ENCODE measurements at places on chromosomes 13 and 19.
A peak's percentile ranks its signal among the peaks of the same experiment; 100 is the strongest.

- no peak for DNase-seq
Measured at GRCh38 chr13:76758738-76759137, 127.5 kb downstream of the KCTD12 start.

GRCh38 chr13:41019011-41019487 is at the start of gene ELF1:
TSS of gene ELF1 (minus strand) at chr13:41019316. CDS start at chr13:40982054, 37,262 bp downstream.
- DNase-seq = peak; percentile 60

- no peak for DNase-seq
Measured at GRCh38 chr19:4060621-4061177, 6.0 kb downstream of the ZBTB7A start.

DNA sequence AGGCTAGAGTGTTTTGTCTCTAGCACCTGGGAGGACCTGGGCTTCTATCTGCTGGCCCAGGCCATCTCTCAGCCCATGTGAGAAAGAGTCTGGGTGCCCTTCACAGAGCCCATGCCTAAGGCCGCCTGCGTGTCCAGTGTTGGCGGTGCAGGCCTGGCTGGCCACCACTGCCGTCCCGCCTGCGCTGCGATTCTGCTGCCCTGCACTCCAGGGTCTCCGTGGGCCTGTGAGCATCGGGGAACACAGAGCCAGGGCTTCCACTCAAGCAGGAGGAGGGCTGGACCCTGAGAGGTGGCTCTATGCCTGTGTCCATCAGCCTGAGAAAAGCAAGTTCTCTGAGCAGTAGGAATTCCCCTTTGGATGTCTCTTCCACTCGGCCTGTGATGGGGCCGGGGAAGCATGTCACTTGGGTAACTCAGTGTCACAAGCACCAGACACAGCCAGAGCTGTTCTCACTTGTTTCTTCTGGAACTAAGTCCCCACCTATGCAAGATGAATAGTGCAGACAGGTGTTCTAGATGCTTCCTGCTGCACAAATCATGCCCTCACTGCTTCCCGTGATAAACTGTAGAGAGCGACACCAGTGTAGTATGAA is 93.9 kb downstream of the RAB20 start:
- DNase-seq = no peak

GRCh38 chr13:21149568-21149967 is 26.8 kb downstream of the SKA3 start:
- DNase-seq = no peak

- no peak for DNase-seq
Measured at GRCh38 chr13:31848621-31849020, 109.3 kb downstream of the RXFP2 start.

DNA sequence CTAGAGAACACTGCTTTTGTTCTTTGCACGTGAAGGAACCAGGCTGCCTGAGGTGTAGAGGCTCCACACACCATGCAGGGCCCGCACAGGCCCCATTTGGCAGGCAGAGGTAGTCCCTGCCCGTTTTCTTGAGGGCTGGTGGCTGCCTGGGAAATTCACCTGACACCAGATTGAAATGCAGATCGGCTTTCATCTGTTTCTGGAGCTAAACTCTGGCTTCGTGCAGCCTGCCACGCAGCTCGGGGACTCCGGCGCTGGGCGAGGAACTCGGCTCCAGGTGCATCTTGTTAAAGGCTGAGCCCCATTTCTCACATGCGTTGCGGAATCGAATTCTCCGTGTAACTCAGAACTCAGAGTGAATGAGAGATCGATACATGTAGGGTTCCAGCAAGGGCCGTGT is 37.7 kb downstream of the ATP11A start:
- no peak for DNase-seq

All from foreskin melanocyte (primary cell).